Fibroblast of skin of abdomen (primary cell): ENCODE measurements at places on chromosomes 6 and 20.

DNA sequence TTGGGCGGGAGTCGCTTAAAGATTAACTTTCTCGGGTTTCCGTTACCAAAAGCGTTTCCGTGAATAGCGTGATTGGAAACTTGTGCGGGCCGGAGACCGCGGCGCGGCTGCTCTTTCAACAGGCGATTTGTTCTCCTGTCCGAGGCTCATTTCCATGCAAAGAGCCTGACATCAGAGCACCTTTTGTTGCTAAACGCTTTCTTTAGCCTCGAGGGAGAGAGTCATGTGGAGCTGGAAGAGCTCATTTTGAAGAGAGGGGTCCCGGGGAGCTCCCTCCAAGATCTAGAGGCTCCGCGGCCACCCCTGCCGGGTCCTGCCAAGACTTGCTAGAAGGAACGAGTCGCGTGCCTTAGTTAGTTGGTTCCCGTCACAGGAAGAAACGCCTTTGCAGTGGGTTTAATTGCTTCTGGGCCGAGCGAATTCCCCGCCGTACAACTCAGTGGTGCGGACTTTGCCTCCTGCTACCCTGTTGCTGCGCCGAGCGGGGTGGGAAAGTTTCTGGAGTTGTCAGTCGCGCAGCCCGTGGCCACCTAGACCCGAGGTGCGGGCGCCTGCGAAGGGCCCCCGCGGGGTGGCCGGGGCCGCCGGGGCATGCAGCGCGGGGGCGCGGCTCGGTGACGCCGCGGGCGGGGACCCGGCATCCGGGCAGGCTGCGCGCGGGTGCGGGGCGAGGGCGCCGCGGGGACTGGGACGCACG lies at the start of gene SASH1:
Gene SASH1, plus strand, starts transcription at position 489 of the 697 bp plus-strand sequence. CDS start 230 bp downstream, outside the sequence.
- peak; percentile 63 for DNase-seq

- DNase-seq: no peak
Measured at GRCh38 chr6:1226277-1227099, 85.4 kb upstream of the FOXQ1 start.

DNA sequence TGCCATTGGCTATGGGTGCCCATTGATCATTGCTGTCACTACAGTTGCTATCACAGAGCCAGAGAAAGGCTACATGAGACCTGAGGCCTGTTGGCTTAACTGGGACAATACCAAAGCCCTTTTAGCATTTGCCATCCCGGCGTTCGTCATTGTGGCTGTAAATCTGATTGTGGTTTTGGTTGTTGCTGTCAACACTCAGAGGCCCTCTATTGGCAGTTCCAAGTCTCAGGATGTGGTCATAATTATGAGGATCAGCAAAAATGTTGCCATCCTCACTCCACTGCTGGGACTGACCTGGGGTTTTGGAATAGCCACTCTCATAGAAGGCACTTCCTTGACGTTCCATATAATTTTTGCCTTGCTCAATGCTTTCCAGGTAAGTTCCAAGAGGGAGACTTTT lies 16.4 kb downstream of the ADGRF4 start:
- DNase-seq: no peak

DNA sequence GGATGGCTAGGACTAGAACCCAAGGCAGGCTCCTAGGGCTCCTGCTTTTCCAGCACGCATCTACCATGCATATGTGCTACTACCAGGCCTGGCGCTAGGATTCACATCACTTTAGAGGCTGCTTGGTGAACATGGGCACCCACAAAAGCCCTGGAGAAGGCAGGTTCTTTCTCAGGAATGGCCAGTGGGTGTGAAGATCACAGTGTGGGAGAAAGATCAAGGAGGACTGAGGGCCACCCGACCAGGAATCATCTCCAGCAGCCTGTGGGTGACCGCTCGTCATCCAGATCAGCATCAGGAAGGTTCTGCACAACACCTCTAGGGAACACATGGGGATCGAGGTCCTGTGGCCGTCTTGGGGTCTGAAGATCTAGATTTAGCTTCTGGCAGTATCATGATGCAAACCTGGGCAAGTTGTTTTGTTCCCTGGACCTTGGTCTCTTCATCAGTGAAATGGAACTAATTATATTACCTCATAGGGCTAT lies 27.3 kb downstream of the SRSF3 start:
- no peak for DNase-seq

DNA sequence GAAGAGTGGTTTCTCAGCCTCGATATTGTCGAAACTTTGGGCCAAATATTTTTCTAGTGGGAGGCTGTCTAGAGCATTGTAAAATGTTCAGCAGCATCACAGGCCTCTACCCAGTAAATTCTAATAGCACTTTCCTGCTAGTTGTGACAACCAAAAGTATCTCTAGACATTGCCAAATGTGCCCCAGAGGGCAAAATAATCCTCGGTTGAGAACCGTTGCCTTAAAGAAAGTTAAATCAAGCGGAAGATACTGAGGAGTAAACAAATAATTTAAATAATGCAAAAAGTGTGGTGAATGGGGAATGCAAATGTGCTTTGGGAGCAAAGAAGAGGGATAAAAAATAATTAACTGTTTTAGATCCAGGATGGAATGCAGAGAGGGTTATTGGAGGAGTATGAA lies 106.4 kb upstream of the ASCC3 start:
- DNase-seq: no peak

GRCh38 chr20:22542427-22542826 lies 41.9 kb downstream of the FOXA2 start:
- no peak for DNase-seq

DNA sequence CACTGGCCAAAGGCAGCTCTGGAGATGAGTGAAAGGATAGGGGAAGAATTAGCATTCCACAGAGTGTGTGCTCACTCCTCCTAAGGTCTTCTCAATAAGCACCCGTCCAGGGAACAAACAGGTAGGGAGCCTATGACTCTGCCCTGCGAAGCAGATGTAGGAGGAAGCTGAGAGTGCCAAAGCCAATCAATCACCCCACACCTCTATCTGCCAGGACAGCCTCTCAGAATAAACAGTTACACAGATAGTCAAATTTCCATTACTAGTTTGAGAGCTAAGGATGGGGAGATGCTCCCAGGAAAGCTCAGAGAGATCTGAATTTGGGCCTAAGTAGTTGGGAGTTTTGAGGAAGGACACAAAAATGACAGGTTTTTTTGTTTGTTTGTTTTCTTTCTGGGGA lies 40.5 kb upstream of the SLA2 start:
- DNase-seq: no peak

- no peak for DNase-seq
Measured at GRCh38 chr20:7773511-7773910, 166.7 kb downstream of the HAO1 start.

DNA sequence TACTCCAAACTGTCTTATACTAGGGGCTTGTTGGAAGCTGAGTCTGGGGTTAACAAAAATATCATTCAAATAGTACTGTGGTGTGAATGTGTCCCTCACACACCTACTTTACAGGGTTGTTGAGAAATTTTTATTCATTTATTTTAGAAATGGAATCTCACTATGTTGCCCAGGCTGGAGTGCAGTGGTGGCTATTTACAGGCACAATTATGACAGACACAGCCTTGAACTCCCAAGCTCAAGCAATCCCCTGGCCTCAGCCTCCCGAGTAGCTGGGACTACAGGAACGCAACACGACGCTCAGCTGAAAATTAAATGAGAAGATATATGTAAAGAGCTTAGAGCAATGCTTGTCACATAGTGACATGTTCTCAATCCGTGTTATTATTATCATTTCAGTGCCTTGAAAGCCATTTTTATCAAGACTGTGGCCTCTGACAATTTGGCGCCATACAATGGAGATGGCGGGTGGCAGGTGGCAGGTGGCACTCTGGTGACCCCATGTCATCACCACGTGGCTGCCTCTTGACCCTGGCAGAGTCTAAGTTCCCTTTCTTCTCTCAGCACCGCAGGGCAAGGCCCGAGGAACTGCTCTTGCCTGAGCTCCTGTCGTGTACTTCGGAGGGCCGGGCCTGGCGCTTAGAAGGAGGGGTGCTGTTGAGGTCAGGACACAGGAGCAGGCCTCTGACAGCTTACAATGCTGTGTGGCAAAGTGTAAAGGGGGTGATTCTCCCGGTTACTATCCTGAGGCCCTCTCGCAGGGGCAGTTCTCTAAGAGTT lies 64.5 kb downstream of the STX11 start:
- no peak for DNase-seq

DNA sequence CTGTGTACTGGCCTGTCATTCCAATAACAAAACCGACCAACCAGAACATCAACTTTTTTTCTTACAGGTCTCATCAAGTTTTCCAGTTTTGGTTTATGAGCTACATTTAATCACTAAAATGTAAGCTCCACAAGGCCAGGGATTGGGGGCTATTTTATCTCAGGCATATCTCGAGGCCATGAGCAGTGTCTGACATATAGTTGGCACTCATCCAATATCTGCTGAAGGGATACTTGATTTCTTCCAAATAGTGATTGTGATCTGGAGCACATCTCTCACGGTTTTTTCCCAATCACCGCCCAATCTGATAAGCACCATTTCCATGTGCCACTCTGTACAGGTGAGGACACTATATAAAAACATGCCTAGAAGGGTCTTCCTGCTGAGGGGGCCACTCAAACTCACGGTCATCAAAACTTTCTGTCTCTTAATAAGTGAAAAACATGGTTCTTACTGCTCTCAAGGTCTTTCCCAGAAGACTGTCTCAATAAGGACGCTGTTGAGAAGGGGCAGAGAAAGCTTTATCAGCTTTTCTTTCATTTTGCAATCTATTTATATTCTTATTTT lies 65.5 kb downstream of the MAN1A1 start:
- no peak for DNase-seq

DNA sequence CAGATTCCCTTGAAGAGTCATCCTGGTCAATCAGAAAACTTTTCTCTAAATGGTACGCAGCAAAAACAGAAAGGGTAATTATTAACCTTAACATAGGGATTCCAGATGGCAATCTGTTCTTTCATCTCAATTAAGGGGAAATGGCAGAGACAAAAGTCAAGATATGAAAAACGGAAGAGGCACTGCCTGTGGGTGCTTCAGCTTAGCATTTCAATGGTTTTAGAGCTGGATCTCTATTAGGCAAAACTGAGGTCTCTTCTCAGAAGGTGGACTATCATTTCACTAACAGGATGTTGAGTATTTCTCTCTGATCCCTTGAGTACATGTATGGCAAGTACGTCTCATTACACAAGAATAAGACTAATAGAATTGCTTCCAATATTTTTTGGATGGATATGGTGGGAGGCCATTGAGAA lies 296.9 kb downstream of the HIVEP2 start:
- no peak for DNase-seq

DNA sequence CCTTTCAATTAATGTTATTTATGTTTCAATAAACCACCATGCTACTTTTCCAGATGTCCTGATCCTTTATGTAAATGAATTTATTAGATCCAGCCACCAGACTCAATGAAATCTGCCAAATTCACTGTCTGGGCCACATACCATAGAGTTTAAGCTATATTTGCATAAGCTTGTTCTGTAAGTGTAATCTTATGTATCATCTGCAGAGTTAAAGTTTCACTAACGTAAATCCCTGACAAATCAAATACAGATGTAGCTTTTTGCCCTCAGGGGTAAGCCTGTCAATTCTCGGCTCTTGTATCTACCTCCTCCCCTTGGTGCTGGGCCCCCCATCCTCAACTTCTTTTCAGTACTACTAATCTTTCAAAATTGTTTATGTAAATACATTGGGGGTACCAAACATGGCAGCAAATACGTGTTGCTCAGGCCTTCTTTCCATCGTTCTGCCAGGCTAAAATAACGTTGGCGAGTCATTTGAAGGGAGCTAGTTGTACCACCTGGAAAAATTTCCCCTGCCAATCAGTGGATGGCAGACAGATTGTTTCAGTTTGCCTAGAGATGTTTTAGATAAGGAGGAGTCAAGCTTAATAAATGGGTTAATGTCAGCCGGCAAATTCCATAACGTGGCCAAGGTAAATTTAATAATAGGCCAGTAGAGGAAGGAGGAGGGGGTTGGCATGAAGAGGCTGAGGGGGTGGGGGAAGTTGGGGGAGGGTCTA lies 79.6 kb downstream of the RPS12 start:
- DNase-seq: peak; percentile 69

DNA sequence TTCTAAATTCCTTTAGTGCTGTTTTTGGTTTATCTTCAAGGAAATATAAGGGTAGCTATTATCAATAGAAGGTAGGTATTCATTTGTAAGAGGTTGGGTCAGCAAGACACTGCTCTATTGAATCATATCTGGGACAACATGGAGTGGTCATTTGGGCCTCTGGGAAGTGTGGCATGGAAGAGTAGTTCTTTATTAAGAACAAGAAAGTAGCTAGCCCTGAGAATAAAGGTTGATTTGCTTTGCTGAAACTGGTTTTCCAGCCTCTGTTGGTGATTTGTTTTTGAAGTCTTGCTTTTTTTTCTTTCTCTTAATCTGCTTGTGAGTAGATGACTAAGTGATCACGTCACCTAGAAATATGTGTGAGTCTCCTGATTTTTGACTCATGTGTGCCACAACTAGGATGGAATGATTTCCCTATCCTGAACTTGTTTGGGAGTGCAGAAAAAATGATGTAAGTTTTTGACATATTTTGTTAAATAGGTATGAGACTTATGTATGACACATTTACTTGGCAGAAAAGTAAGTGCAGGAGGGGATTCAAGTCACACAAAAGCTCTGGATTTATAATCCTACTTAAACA lies 381.8 kb downstream of the CENPW start:
- peak; percentile 97 for DNase-seq

DNA sequence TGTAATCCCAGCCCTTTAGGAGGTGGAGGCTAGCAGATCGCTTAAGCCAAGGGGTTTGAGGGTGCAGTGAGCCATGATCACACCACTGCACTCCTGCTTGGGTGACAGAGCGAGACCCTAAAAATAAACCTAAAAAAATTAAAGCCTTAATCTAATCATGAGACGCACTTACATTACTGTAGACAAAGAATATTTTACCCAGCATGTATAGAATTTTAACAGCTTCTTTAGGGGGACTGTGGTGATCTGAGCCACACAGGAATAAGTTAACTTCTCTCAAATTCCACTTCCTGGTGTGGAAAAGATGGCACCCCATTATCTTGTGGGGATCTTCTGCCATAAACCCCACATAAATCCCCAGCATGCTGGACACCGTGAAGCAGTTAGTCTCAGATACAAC lies 2.3 kb upstream of the OOEP start:
- DNase-seq: no peak

- peak; percentile 13 for DNase-seq
Measured at GRCh38 chr6:110331816-110332215, 26.3 kb downstream of the METTL24 start.
